ENCODE measurements at places on chromosomes 11 and 22.

- DNase-seq, result no peak
These were observed 76.4 kb downstream of the CDKN1C start for GRCh38 chr11:2808850-2809846.

GRCh38 chr11:111417011-111417765 lies 38.1 kb upstream of the POU2AF1 start:
- no peak for DNase-seq

- no peak for DNase-seq
These were observed 3.8 kb downstream of the MAPK8IP2 start for GRCh38 chr22:50604256-50605001.

DNA sequence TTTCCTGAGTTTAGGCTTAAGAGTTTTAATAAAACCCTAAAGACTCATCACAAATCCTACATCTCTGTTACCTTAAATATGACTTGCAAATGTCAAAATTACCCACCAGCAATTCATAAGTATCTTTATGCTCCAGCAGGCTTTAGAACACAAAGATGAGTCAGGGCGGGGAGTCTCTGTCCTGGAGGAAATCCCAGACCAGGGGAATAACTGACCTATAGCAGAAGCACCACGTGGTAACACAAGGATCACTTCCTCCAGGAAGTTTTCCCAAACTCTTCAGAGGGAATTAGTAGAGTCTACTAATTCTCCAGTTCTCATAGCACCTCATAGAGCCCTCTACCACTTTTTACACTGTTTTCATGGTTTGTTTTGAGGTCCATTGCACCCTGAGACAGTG lies 217.0 kb downstream of the NAV2 start:
- DNase-seq, result no peak

DNA sequence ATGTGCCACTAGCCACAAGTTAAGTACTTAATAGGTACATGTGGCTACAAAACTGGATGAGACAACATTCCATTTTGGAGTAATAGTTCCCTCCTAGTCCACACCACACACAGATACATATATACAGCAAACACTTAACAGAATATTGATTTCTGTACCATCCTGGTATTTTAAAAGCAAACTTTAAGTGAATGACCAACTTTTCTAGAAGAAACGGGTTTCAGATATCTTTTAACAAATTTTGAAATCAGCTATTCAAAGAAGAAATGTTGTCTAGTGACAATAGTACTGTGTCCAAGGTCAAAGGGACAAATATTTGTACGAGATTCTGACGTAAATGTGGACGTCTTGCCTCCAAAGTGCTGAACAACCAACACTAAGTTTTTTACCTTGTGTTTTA lies 12.3 kb upstream of the CARD16 start:
- no peak for DNase-seq

DNA sequence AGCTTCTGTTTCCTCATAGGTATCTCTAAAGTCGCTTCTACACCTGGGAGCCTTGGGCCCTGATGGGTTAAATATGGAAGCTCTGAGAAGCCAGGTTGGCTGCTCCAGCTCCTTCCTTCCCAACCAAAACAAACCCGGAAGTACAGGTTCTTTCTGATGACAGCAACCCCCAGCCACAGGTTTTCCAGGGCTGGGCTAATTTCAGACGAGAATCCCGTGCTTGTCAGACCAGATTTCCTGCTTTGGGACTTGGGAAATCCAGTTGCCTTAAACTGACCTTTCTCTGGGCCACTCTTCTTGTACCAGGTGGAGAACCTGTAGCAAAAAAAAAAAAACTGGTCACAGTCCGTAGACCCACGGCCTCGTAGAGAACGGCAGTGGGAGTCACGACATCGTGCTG lies 51.9 kb downstream of the RBX1 start:
- DNase-seq, result no peak
